ENCODE measurements at places on chromosomes 12 and 14.
A peak's percentile ranks its signal among the peaks of the same experiment; 100 is the strongest.

GRCh38 chr14:95200404-95200803, 43.1 kb upstream of the DICER1 start:
- no peak for DNase-seq

- DNase-seq = no peak
These were observed at the start of gene OLR1 for GRCh38 chr12:10171973-10172728. TSS of gene OLR1 (minus strand) at chr12:10172132. CDS start at chr12:10172077, 55 bp downstream.

DNA sequence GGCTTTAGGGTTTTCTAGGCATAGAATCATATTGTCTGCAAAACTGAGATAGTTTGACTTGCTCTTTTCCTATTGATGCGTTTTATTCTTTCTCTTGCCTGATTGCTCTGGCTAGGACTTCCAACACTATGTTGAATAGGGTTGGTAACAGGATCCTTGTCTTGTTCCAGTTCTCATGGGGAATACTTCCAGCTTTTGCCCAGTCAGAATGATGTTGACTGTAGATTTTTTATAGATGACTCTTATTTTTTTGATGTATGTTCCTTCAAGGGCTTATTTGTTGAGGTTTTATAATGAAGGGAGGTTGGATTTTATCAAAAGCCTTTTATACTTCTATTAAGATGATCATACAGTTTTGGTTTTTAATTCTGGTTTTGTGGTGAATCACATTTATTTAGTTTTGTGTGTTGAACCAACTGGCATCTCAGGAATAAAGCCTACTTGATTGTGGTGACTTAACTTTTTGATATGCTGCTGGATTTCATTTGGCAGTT, 478.2 kb downstream of the TMEM117 start:
- no peak for DNase-seq

DNA sequence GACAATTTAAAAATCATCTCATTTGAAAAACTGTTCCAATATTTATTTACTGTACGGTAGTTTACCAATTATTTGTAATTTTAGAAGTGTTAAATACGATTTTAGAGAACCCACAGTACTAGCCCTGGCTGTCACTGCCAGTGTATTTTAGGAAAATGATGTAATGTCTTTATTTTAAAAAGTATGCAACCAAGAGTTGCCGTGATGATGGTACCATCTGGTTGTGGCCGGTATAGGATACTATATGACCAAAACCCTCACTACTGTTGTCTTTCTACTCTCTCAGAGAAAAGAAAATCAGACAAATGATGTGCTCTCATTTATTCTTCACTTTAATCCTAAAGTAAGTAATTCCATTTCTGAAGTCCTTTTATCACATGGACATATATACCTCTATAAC, 395.0 kb downstream of the FOXG1 start:
- no peak for DNase-seq

DNA sequence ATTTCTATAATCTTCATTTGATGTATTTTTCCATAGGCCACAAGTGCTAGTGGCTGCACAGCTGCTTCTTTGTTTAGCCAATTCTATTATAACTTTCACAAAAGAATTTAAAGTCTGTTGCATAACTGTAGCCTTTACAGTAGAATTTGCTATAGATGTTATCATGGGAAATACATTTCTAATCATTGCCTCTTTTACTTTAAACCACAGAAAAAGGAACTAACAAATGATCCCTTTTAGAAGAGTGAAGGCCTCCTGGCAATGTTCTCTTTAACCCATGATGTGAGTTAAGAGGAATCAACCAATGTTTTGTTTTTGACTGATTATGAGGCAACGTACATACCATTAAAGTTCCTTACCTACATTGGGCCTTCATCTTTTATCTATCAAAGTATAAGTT, 68.8 kb downstream of the RPL10L start:
- DNase-seq = no peak

DNA sequence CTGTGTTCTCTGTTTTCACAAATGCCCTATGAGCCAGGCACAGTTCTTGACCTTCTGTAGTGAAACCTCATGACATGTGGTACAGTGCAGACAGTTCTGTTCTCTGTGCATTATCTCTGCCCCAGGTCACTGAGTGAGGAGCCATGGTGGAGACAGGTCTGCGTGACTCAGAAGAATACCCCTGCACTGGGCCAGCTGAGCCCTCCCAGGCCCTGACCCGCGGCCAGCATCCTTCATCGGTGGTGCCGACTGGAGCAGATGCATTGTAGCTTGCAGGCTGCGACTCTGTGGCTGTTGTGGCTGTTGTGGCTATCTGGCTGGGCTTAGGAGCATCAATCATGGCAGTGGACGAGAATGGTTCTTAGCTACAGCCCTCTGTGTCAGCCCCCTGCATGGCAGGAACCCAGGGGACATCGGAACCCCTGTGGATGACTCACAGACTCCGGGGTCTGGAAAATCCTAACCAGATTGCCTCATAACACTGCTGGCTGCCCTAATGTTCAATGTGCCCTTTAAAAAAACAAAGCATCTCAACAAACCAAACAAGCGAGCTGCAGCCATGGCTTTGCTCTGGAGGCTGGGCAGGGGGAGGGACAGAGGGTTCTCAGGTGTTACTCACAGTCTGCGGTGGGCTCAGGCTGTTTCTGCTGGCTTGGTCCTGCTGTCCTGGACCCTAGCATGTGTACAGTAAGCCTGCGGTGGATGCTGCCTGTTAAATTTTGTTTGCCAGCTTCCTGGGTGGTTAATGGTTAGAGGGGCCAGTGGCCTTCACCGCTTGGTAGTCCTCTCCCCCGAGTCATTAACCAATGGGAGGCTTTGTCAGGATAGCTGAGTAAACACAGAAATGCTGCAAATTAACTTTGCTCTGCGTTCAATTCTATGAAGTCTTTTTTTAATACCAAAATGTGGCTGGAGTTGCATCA, at the start of gene SERPINA6:
SERPINA6 (minus strand) TSS at position 689 of the 923 bp plus-strand sequence. CDS start 8,688 bp downstream, outside the sequence.
- DNase-seq = no peak

DNA sequence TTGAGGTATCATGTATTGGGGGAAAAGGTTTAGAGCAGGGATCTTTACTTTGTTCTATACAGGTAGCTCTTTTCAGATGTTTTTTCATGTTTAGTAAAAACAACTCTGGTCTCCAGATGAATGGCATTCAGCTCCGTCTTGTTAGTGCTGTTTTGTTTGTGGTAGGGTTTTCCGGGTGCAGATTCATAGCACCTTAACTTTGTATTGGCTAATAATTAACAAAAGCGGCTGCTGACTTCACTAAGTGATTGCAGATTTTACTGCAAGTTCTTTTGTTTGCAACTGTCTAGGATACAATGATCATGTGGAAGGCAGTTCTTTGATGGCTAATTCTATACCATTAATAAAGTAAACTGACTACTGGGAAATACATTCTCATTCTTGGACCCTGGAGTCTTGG, 32.2 kb upstream of the BHLHE41 start:
- no peak for DNase-seq

DNA sequence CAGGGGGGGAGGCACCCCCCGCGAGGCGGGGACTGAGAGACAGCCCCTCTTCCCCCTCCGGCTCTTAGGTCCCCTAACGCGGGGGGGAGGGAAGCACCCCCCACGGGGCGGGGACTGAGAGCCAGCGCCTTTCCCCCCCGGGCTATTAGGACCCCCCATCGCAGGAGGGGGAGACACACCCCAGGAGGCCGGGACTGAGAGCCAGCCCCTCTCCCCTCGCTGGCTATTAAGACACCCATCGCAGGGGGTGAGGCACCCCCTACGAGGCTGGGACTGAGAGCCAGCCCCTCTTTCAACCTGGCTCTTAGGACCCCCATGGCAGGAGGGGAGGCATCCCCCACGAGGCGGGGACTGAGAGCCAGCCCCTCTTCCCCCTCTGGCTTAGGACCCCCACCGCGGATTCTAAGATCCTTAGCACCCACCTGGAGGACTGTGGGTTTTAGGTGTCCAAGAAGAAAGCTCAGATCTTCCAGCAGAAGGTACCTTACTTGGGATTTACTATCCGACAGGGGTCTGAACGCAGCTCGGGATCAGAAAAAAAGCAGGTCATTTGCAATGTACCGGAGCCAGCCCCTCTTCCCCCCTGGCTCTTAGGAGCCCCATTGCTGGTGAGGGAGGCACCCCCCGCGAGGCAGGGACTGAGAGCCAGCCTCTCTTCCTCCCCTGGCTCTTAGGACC, 197.8 kb upstream of the PZP start:
- DNase-seq = no peak

GRCh38 chr12:124053851-124054250, 80.8 kb downstream of the ZNF664 start:
- DNase-seq = peak; percentile 70

- DNase-seq = no peak
These were observed 99.0 kb upstream of the PKP2 start for GRCh38 chr12:32995623-32996022.

DNA sequence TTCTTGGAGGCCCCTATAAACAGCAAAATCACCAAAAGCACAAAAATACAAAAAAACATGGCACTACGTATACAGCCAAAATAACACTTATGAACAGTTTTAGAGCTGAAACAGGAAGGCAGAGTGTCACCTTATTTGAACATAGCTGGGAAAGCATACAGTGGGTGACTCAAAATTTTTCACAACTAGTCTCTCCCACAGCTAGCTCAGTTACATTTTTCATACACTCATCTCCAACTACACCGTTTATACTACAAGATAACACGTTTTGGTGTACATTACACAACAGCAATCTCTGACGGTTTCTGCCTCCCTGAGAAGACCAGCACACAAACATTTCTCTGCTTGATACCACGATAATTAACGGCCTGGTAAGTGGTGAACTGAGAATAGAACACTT, 2.9 kb downstream of the RAD52 start:
- DNase-seq = no peak

DNA sequence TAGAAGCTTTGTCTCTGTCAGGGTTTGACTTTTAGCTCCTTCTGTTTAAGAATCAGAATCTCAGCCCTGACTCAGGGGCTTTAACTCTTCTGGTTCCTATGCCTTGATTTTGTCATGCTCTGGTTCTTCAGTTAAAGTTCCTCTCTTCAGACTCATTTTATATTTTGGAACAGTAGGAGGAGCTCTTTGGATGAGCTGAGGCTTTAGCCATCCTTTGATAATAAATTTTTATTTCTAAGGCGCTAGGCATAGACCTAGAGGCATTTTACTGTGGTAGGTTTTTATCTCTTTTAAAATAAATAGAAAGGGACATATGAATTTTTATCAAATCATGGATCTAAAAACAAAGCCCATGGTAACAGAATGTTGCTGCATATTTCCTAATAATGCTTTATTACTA, 51.7 kb downstream of the ATP23 start:
- no peak for DNase-seq

DNA sequence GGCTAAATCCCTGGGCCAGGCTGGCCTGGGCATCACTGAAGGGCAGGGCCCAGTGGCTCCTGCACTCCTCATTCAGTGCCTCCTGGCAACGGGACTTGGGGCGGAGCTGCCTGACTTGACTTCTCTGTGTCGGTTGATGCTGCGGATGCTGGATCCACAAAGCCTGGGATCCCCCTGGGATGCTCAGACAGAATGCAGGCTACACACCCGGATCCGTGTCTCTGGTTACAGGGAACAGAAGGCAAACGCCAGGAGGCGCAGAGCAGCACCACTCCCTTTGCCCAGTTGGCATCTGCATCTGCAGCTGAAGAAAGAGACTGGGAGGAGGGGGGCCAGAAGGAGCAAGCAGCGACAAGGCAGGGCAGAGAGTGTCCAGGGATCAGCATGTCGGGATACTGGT, 154.5 kb upstream of the FKBP4 start:
- no peak for DNase-seq

- DNase-seq = no peak
These were observed 343.1 kb downstream of the FLRT2 start for GRCh38 chr14:85873006-85873405.

DNA sequence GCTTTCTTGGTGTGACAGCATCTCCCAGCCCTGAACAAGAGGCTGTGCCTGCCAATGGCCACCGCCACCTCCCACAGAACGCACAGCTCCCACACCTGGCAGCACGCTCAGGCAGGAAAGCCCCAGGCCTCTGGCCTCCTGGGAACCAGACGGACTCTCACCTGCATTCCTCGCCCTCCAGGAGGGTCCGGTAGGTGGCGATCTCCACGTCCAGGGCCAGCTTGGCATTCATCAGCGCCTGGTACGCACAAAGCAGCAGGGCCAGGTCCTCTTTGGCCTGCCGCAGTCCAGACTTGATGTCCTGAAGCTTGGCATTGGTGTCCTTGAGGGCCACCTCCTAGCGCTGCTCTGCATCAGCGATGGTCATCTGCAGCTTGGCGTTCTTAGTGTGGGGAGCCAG, 12.1 kb upstream of the KRT77 start:
- no peak for DNase-seq

DNA sequence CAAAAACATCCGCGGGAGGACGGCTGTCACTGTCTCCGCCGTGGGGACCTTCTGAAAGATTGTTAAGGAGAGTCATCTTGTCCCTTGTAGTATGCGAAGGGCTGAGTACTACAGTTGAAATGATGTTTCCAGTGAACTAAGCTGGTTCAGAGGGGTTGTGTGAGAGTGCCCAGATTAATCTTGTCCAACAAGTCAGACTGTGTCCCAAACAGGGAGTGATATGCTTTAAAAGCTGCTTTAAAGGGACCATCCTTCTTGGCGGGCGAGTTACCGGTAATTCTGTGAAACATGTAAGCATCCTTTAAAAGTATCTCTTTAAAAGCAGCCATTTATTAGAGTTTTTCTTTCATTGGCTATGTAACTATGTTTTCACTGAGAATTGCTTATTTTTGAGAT, 1.1 kb downstream of the WDR20 start:
- no peak for DNase-seq

DNA sequence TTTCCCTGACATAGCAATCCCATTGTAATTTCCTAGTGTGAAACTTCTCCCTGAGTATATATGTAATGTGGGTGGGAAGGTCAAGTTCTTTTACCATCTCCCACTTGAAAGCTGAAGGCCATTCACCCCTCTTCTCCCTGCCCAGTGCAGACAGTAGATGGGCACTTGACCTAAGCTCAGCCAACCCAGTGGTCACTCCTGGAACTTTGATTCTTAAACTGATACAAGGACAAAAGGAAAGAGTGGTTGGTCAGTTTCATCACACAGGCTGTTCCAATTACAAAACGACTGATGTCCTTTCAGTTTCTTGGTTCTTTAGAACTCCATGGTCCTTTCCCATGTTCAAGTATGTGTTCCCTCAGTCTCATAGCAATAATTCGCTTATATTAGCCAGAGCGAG, 8.4 kb upstream of the APOLD1 start:
- DNase-seq = no peak

DNA sequence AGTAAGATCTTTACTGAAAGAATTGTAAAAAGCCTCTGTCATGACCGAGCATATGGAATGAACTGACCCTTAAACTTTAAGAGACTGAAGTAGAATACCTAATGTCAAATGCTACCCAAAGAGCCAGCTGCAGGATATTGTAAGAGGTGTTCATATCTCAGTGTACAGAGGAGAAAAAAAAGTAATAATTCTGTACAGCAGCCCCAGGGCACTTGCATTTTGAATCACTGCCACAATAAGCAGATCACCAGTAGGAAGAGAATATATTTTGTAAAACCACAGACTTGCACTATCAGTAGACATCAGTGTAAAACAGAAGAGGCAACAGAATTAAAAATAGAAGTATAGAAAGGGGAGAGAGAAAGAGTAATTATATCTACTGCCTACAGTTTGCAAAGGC, 162.6 kb downstream of the PPFIA2 start:
- peak; percentile 5 for DNase-seq
